Stimulated activated CD4-positive, alpha-beta T cell treated with anti-CD3 and anti-CD28 coated beads, Interleukin-1b, Interleukin-23, amount 100 ng/mL, for 48 hours (primary cell): ENCODE measurements at places on chromosomes 12 and 14.
A peak's percentile ranks its signal among the peaks of the same experiment; 100 is the strongest.

DNA sequence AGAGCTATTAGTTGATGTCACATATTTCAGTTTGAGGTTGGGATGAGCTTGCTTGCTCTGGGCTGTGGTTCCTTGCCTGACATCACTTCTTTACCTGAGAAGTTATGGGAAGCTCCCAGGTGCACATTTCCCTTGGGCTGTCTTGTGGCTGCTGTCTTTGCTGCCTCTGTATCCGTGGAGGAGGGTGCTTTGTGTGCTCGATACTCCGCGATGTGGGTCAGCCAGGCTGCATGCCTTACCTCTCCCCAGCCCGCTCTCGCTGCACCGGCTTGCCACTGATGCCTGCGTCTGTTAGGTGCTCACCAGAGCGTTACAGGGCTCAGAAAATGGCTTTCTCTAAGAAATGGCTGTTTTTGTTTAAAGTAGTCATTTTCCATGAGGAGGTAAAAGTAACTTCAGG is 19.6 kb downstream of the PELI2 start:
- DNase-seq: no peak

GRCh38 chr12:84077679-84078078 is 834.9 kb downstream of the SLC6A15 start:
- no peak for DNase-seq

DNA sequence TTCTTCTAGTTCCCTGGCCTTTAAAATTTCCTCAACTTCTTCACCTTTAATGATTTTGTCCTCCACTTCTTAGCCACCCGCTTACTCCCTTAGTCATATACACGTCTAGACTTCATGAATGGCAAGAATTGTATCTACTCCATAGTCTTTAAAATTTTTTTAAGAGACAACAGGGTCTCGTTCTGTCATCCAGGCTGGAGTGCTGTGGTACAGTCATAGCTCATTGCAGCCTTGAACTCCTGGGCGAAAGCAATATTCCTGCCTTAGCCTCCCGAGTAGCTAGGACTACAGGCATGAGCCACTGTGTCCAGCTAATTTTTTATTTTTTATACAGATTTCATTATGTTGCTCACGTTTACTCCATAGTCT is 47.9 kb downstream of the BBS10 start:
- DNase-seq: no peak

GRCh38 chr14:104860414-104860813 is 4.7 kb upstream of the CEP170B start:
- no peak for DNase-seq

DNA sequence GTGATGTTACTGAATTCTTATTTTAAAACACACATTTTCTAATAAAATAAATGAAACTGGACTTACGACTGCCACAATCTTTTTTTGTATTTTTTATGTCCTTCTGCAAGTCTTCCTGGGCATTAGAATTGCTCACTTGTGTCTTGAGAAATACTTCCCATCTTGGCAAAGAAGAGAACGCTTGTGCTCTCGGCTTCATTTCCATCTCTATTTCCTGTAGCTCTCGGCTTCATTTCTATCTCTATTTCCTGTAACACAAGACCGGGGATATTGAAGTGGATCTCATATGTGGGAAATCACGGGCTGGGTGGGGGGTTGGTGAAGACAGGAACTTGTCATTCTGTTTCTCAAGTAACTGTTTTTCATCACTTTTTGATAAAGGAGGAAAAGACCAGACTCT is 77.9 kb downstream of the EP400 start:
- no peak for DNase-seq

DNA sequence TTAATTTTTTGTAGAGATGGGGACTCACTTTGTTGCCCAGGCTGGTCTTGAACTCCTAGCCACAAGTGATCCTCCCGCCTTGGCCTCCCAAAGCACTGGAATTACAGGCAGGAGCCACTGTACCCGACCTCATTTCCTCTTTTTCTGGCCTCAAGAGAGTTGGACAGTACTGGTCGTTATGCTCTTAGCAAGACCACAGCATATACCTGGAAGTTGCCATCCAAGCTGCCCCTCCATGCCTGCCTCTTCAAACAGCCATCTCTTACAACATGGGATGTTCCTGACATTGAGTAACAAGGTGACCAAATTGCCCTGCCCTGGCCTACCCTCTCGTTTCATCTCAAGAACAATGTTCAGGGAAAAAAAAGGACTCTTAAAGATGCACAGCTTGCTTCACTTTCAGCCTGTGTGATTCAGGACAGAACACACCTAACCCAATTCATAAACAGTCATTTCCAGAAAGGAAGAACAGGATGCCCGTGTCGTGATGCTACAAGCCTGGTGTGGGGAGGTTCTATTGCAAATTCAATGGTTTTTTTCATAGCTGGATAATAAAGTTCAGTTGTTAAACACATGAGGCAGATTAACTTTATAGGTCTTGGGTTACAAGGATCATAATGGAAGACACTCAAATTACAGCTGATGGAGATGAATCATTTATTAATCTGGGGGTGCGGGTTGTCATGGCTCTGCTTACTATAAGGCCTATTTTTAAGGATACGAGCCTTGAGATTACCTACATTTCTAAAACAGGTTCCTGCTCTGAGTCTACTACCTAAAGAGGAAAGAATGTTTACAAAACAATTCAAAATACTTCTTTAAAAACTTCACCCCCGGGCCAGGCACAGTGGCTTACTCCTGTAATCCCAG is 11.9 kb downstream of the GLTP start:
- DNase-seq: no peak

GRCh38 chr12:62654326-62655241 is 188.0 kb downstream of the MON2 start:
- DNase-seq: no peak

GRCh38 chr14:65290830-65291229 is 121.7 kb upstream of the FUT8 start:
- peak; percentile 71 for DNase-seq

DNA sequence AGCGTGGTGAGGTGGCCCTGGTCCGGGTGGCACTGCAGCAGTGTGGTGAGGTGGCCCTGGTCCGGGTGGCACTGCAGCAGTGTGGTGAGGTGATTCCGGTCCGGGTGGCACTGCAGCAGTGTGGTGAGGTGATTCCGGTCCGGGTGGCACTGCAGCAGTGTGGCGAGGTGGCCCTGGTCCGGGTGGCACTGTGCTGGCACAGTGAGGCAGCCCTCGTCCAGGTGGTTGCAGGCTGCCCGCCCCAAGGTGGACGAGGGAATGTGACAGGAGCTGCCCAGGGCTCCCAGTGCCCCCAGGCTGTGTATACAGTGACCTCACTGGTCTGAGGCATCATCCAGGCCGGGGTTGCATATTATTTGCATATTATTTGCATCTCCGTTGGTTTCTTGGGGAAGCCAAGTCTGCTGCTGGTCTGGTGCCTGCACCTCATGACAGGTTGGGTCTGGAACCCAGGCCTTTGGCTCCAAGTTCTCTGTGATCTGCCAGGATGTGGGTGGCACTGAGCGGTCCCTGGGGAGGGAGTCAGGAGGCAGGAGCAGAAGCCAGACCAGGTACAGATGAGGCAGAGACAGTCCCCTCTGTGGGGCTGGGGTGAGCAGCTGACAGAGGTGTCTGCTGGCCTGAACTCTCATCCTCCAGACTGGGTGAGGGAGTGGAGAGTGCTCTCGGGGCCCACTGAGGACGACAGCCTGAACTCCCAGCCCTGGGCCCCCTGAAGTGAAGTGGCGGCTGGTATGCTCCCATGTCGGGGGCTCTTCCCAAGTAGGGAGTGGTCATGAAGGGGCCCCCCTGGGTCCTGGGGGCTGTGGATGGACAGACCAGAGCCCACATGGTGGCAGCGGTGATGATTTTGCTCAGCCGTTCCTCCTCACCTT is 79.3 kb downstream of the KIF26A start:
- DNase-seq: no peak

- DNase-seq: peak; percentile 50
Measured at GRCh38 chr12:2682296-2683251, 112.2 kb upstream of the FKBP4 start.

GRCh38 chr14:31828946-31829868 is 247.9 kb upstream of the ARHGAP5 start:
- DNase-seq: no peak

DNA sequence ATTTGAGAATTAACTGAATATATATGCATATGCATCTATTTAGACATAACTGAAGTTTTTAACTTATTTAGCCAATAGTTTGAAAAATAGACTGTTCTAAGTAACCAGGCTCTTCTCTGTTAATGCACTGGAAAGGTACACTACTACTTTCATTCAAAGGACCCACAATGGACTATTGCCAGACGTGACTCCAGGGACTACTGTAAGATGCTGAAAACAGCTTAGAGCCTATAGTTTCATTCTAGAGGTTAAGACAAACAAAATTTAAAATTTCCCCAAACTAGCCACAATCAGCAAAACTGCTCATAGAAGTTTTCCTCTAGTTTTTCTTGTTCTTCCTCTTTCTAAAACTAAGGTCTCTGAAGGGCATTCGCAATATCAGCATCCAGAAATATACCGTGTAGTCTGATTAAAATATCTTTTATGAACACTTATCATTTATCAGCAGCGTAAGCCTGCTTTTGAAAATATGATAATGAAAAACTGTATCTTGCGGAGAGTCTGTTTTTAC is 10.4 kb downstream of the APPL2 start:
- no peak for DNase-seq

- no peak for DNase-seq
Measured at GRCh38 chr12:85821206-85821605, 15.0 kb downstream of the RASSF9 start.

- no peak for DNase-seq
Measured at GRCh38 chr14:60807971-60808370, 73.4 kb downstream of the MNAT1 start.

DNA sequence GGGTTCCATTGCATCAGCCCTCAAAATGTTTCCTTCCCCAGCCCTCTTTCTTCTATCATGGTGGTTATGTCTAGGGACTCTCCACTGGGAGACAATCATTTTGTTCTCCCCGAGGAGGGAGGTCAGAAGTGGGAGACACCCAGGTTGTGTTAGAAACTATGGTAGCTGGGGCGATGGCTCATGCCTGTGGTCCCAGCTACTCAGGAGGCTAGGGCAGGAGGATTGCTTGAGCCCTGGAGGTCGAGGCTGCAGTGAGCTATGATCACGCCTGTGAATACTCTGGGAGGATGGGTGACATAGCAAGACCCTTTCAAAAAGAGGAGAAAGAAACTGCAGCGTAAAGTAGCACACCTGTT is 13.0 kb upstream of the LRRC23 start:
- DNase-seq: no peak
